Endothelial cell of umbilical vein (primary cell): ENCODE measurements at places on chromosomes 16 and 17.

DNA sequence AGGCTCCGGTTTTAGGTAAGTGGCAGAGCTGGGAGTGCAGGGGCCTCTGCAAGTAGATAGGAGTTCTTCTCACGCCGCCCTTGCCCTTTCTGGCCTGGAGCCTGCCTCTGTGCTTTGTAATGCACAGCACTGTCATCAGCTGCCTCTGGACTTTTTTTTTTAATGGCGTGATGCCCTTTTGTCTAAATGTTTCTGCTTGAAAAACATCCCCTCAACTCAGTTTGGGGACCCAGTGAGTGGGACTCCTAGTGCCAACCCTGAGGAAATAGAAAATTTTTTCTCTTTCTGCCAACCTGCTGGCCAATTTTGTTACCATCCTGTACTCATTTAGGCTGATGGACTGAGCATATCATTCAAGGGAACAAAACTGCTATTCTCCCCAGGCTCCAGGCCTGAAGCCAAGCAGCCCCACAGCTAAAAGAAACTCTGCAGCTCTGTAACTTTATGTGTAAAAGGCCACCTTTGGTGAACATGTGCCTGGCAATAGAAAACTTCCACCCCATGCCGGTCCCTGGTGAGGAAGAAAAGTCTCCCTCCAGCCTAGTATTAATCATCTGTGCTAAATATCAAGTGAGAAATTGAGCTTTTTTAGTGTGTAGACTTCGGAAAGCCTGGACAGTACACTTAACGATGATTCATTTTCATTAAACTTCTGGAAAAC lies 22.5 kb downstream of the SLC6A2 start:
- DNase-seq: no peak

- DNase-seq: no peak
These were observed 29.9 kb downstream of the PLCG2 start for GRCh38 chr16:81808933-81809480.

- peak; percentile 78 for DNase-seq
These were observed 37.6 kb downstream of the ARHGAP27 start for GRCh38 chr17:45394913-45395568.

DNA sequence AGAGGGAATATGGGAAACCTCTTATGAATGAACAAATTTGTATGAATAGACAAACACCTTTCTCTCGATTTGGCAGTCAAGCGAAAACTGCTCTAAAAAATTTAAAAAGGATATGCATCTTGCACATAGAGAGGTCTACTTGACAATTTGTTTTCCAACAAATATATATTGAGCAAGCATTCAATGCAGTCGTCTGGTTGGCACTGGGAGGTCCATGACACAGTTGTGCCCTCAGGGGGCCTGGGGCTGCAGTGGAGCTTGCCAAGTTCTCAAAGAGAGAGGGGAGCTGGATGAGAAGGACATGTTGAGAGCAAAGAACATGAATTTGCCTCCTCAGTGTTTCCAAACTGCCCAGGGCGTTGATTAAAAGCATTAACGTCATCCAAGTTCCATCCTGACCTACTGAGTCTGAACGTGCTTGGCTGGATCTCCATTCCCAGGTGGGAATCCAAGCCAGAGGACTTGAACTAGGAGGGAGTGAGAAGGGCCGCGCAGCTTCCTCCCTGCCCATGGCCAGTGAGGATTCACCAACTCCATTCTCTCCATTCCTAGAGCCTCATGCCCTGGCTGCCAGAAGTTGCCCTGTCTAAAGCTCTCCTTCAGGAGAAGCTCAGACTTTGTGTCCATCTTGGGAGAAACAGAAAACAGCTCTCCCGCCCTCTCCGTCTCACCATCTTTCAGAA lies 24.5 kb downstream of the TBX2 start:
- DNase-seq: no peak

DNA sequence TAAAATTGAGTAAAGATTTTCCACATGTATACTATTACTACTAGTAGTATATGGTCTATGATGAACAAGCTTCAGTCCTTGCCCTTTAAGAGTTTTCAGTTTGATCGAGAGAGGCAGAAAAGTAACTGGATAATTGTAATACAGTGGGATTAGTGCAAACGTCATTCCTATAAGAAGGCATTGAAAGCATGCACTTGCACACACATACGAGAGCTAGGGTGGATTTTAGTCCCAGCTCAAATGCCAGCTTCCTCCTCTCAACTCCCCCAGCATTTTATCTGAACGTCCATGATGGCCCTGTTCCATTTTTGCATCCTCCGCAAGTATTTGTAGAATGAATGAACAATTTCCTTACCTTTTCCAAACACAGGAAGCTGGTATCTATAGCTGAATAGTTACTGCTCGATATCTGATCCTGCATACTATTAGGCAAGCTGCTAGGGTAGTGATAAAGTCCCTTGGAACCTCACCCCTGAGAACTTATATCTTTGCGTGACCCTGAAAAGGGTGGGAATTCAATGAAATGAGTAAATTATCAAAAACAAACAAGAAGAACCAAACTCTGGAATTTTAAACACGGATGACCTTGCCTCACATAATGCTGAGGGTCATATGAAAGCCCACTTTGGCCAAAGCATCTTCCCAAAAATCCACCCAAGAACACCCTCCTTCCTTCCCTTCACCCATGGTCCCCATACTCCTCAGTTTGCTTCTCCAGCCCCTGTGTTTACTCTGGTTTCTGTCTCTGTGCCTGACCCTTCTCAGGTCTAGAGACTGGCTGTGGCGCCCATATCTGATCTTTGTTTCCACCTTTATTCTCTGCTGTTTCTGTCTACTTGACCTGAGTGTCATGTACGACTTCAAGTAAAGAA lies 60.5 kb downstream of the TMEM100 start:
- DNase-seq: peak; percentile 60

- DNase-seq: no peak
These were observed 87.1 kb upstream of the HS3ST2 start for GRCh38 chr16:22726868-22727267.

- DNase-seq: no peak
These were observed 7.0 kb downstream of the SAMD14 start for GRCh38 chr17:50122945-50123344.

DNA sequence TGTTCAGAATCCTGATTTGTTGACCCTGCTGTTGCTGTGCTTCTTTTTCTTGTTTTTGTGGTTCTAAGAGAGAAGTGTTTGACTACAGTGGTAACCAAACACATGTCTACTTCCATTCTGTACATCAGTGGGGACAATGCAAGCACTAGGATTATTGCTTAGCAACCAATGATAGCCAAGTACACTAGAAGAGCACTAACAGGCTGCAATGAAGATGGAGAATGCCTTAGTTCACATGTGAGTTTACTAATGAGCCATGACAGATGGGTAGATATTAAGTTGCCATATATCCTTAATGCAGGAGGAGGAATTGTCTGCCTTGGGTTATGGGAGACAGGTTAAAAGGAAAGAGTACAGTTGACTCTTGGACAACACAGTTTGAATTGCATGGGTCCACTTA lies 8.3 kb downstream of the EFCAB5 start:
- no peak for DNase-seq

DNA sequence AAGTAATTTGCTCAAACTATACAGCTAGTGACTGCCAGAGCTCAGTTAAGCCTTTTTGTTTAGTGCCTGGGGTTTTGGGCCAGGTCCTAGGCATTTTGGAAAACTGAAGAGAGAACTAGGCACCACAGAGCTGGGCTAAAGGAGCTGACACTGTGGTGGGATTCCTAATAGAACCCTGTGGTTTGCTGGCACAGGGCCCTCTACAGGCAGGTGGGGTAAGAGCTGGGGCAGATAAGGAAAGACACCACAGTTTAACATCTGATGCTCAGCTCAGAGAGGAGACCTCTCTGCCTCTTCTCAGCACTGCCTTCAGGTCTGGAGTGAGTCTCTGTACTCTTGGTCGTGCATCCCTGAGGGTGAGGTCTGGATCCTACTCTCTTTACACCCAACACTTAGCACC lies 121.2 kb downstream of the SNX11 start:
- DNase-seq: no peak

GRCh38 chr17:80582165-80582564 lies 37.5 kb downstream of the RPTOR start:
- no peak for DNase-seq

DNA sequence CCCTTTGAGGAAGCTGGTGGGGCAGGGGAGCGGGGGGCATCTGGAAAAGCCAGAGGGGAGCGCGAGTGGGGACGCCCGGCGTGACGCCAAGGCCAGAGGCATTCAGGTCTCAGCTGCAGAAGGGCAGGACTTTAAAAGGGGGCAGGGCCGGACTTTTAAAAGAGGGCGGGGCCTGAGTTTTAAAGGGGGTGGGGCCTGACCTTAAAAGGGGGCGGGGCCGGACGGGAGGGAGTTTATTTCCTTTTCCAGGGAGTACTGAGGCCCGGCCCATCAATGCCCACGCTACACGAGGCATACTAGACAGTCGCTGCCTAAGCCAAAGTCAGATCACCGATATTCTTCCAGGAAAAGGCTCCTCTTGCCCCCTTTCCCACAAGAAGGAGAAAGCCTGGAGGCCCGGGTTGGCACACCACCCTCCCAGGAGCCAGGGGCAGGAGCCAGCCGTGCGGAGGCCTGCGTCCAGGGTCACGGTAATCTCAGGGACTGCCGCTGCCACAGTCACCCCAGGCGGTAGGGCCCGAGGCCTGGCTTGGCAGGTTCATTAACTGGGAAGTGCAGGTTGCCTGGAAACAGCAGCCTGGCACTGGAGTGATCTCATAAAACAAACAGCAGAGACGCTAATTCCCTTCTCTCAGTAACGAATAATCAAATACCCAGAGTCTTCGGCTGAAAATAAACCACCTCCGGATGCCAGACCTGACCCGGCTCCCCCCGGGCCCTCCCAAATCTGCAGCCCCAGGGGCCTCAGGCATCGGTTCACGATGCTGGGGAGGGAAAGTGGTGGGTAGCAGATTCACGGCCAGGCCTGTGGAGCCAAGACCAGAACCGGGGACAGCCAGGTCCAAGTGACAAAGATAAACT lies 90.7 kb downstream of the TIMM22 start:
- DNase-seq: peak; percentile 84

GRCh38 chr16:12565423-12565822 lies 238.3 kb downstream of the CPPED1 start:
- no peak for DNase-seq

DNA sequence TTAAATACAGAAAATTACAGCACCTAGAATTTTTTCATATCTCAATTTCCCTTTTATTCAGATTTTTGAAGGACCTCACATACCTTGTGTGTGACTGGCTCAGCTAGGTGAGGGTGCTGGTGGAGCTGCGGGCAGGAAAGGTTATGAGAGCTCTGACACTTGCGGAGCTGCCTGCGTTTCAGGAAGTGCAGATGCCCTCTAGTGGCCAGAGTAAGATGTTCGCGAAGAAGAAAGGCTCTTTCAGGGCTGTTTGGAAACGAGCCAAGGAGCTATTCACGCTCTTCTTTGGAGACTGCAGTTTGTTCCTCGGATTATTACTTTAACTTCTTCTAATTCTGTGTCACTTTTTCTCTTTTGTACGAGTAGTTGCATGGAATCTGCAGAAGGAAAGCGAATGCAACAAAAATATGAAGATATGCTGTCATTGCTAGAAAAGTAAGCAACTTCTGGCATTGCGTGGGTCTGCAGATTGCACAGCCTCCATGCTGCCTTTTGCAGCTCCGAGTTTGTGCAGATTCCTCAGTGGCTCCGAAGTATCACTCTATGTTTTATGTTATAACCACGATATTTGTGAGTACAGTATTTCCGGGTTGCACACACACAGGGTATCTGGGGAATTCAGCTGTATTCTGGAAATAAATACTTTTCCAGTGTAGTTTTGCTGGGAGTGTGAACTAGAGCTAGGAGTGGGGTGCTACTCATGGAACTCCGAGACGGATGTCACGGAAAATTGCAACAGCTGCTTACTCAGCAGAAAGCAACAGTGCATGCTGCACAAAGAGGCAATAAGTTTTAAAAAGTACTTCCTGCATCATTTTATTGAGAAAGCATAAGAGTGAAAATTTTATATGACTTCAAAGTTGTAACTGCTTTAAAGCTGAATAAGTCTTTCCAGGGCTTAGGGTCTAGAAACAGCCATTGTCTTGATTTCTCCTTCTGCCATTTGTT lies 46.3 kb downstream of the DNAH9 start:
- DNase-seq: peak; percentile 2

- DNase-seq: no peak
These were observed 267.8 kb upstream of the FOXF1 start for GRCh38 chr16:86242244-86243122.

DNA sequence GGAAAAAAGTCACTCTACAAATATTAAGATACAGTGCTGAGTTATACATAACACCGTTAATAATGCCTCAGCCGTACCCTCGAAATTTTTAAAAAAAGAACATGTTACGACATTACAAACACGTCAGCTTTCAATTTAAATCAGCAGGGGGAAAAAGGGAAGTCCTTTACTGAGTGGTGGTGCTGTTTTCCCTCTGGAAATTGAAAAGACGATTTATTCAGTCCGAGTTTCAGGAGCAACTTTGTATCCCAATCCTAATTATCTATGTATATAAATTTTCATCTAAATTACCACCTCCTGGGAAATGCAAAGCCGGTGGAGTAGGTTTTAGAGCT lies 1.3 kb downstream of the NETO2 start:
- DNase-seq: peak; percentile 59

DNA sequence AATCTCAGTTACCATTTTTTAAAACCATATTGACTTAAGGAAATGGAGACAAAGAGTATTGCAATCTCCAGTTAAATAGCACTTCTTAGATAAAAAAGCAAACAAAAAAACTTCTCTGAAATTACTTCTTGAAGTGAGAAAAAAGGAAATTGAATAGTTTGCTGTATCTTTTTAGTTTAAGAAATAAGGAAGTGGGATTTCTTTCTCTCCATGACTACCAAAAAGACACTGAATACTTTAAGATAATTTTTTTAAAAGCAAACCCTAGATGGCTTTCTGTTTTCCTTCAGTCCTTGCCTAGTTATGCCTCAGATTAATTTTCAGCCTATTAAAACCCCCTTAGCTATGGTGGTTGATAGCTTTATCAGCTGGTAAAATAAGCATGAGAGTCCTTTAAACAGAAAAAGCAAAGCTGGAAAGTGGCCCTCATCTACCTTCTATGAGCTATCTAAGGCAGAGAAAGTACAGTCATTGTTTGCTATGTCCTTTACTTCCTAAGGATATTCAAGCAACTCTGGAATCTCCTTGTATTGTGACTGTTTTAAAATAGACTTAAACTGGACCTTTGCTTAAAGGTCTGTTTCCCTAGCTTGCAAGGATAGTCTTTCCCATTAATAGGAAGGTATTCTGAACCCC lies 28.6 kb downstream of the TPPP3 start:
- peak; percentile 23 for DNase-seq

DNA sequence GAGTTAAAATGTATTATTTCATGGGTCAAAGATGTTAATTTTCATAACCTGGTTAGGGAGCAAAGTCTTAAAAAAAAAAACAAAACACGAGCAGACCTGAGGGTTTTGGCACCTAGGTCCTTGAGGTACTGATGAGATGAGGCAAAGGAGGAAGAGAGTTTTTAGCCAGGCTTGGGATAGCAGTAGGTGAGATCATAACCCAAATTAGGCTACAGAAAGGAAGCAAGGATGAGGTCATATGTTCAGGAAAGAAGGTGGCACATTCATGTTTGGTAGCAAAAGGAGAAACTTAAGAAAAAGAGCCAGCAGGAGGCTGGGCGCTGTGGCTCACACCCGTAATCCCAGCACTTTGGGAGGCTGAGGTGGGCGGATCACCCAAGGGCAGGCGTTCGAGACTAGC lies 2.8 kb downstream of the ATXN1L start:
- DNase-seq: no peak
